Stimulated activated CD4-positive, alpha-beta T cell treated with anti-CD3 and anti-CD28 coated beads, Interleukin-12 subunit alpha, Interleukin-12 subunit beta, amount 100 ng/mL, for 24 hours (primary cell): ENCODE measurements at places on chromosomes 7 and 10.

GRCh38 chr10:122042836-122043235 lies 53.9 kb downstream of the TACC2 start:
- no peak for DNase-seq

GRCh38 chr10:10657139-10657760 lies 360.4 kb upstream of the CELF2 start:
- DNase-seq, result no peak

- DNase-seq, result no peak
Measured at GRCh38 chr10:102188298-102188940, 36.2 kb downstream of the NOLC1 start.

DNA sequence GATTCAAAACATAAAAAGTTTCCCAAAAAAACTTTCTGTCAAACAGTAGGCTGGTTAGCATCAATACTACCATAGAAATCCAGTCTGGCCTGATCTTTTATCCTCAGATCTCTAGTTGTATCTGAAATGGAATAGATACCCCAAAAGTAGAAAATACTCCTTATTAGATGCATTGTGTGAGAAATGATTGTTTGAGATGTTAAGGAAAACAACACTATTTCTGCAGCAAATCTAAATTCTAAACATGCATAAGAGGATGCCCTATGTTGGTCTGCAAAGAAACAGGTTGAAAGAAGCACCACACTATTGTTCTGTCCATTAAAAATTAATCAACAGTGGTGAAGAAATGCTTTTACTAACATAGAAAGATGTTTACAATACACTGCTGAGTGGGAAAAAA lies 121.0 kb downstream of the NPY start:
- no peak for DNase-seq

DNA sequence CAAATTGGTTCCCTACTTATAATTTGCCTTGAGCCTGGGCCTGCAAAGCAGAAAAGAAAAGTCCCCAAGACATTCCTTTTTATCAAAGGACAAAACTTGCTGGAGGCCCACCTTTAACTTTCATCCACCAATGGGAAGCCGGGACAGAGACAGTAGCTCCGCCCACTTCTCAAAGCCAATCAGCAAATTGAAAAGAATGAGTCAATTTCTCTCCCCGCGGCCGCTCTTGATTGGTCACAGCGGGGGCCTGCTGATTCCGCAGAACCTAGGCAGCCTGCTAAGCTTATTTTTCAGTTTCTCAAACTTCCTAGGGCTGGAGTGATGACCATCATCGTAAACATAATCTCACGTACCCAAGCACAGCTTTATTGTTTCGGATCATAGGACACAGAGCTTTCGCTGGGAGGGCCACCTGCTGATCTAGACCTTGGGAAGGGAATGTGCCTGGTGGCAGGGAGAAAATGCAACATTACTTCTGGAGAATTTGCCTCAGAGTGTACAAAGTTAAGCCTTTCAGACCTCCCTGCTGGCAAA lies at the start of gene SLC13A4:
Gene SLC13A4, minus strand, starts transcription at position 51 of the 534 bp plus-strand sequence. CDS start 690 bp downstream, outside the sequence.
- DNase-seq, result no peak

DNA sequence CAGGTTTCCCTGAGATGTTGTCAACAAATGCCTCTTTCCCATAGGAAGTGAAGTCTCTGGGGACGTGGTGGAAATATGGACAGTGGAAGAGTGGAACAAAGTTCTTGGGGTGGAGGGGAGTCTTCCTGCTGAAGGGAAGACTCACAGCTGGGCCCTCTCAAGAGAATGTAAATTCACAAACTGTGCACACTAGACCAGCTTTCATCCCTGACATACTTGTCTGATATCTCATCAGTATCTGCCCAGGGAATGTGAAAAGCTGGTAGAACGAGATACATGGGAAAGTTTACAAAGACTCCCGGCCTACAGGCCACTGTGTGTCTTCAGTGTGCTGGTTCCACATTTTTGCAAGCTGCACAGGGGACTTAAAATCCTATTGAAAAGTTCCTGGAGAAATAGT lies 16.7 kb upstream of the CCDC3 start:
- DNase-seq, result no peak

GRCh38 chr10:22931948-22932347 lies 4.1 kb downstream of the ARMC3 start:
- DNase-seq, result no peak

DNA sequence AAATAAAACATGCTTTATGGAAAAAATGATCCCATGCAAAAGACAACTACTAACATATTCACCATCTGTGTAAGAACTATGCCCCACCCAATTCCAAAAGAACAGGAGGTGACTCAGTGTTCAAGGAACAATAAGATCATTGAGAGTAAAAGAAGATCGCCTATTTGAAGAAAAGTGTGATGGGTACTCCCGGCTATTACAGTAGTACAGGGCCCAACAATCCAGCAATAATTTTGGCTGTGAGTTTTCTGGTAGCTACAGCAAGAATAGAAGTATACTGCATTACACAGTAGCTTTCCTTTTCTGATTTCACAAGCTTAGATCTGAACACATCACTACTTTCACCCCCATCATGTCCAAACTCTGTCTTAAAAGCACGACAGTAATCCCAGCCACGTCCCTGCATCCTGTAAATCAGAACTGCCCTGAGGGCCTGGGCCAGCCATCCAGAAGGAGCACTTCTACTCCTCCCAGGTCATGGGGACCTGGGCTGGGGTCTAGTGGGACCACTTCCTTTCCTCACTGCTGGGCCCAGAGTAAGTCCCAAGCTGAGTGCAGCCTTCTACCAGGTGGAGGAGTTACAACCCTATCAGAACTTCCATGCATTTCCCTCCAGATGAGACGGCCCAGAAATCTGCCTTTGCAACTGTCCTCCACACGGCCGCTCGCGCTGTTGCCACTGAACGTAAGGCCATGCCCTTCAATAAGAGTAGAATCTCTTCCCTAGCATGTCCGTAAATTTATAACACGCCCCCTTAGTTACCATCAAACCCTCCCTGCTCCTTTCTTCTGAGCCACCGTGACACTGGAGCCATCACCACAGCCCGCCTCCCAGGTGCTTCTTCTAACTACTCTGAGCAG lies 7.9 kb downstream of the ESYT2 start:
- no peak for DNase-seq

- DNase-seq, result no peak
Measured at GRCh38 chr7:158843771-158844170, 12.6 kb upstream of the DYNC2I1 start.

- DNase-seq, result no peak
Measured at GRCh38 chr7:103412151-103412550, 33.9 kb downstream of the SLC26A5 start.

GRCh38 chr7:3504384-3504783 lies 203.3 kb downstream of the SDK1 start:
- no peak for DNase-seq

- no peak for DNase-seq
Measured at GRCh38 chr10:127995939-127996338, 89.0 kb downstream of the PTPRE start.

DNA sequence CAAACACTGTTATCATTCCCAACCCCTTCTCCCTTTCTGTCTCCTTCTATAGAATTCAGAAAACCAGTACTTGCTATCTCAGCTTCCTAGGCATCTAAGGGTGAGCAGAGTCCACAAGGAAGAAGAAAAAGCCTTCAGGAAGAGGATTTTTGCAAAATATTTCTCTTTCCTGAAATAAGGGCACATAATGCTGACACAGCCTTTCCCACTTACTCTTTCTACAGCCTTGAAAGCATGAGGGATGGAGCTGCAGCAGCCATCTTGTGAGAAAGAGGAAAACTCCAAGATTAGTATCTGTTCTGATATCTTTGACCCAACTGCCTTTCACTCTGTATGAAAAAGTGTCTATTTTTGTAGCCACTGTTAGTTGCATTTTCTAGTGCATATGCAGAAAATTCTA lies 826.2 kb downstream of the KCNMA1 start:
- DNase-seq, result no peak

- DNase-seq, result no peak
Measured at GRCh38 chr7:20624666-20625385, 9.4 kb downstream of the ABCB5 start.

- no peak for DNase-seq
Measured at GRCh38 chr7:120813089-120813488, 44.9 kb downstream of the TSPAN12 start.

DNA sequence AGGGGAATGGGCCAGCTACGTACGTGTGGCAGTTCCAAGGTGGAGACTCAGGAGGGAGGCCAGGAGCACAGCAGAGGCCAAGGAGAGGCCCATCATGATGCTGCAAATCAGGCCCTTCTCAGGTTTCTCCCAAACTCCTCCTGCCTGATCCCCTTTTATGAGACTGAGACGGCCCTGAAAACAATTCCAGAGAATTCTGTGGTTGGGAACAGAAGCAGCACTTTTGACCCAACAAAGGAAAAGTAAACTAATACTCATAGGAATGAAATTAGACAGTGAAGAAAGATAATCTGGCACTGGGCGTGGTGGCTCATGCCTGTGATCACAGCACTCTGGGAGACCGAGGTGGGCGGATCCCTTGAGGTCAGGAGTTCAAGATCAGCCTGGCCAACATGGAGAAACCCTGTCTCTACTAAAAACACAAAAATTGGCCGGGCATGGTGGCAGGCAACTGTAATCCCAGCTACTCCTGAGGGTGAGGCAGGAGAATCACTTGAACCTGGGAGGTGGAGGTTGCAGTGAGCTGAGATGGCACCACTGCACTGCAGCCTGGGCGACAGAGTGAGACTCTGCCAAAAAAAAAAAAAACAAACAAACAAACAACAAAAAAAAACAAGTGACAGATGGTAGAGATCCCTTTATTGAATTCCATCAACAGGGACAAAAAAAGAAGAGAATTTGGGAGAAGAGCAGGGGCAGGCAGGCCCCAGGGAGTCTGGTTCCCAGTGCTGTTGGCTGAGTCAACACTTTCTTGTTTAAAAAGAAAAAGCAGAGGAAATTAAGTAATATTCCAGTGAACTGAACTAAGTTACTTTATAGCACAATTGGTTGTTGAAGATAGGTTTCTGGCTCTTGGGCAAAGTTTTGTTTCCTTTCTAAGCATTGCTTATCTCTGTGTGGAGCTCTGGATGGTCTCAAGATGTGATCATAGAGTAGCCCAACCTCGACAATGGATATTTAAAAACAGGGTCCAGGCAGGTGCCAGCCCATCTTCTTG lies at the start of gene CCL26:
Gene CCL26, minus strand, starts transcription at position 131 of the 997 bp plus-strand sequence. Its CDS starts 35 bp downstream, at position 96.
- no peak for DNase-seq

DNA sequence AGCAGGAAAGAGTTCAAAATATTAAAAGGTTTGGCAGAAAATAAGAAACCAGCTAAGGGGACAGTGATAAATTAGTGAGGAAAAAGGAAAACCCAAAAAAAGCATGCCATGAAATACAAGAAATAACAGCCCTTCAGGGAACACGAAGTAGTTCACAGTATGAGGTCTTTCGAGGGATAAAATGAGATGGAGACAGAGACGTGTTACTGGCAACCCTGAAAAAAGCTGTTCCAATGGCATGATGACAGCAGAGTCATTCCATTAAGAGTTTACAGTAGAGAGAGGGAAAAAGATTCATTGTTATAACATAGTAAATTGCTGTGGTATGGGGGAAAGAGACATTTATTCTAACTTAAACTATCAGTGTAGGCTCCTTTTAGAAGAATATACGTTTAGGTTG lies 391.2 kb downstream of the ANKRD7 start:
- no peak for DNase-seq

DNA sequence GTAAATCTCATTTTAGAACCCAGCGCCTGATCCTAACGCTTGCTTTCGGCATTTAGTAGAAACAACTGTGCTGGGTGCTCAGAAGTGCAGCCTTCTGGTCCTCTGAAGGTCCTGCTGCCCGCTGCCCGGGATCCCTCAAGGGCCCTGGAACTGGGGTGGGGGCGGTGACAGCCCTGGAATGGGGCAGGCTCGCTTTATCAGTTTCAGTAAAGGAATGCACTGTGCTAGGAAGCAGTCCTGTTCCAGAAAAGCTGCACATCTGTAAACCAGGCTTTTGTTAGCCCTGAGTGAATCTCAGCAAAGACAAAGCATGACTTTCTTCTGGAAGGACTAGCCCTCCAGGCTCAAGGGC lies 254.6 kb downstream of the TNS3 start:
- DNase-seq, result no peak

- DNase-seq, result no peak
Measured at GRCh38 chr7:111080495-111081105, 10.3 kb upstream of the LRRN3 start.

DNA sequence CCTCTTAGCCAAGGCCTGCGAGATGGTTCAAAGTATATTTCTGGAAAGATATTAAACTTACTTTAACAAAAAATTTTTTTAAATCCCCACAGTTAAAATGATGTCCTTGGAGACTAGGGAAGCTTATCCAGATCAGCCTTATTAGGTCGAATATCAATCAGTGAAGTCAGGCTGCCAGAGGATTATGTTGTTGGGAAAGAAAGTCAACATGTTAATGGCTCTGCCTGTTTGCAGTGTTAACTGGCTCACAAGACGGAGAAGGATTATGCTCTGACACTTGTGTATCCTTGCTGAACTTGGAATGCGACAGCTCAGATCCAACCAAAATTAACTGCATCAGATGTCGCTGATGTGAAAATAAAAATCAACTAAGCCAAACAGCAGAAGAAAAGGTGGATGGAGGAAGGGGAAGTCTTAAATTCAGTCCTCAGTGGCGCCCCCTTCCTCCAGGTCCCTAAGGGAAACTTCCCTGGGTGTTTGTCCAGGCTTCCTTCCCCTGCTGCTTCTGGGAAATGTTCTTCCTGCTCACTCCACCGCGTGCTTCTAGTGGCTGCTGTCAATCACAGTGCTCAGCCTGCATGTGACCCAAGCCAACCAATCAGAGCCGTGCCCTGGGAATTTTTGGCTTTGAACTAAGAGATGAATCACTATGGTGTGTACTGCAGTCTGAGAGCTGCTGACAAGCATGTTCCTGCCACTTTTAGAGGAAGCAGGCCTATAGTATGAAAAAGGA lies 690.4 kb upstream of the NRP1 start:
- DNase-seq, result no peak

- DNase-seq, result no peak
Measured at GRCh38 chr7:123193235-123193634, 6.5 kb downstream of the SLC13A1 start.

GRCh38 chr7:31858055-31858454 lies 171.0 kb downstream of the PPP1R17 start:
- DNase-seq, result no peak
